ENCODE measurements at places on chromosomes 12 and 14. TPM values are rescaled to one million over a fixed set of nuclear protein-coding genes. Genes with fewer than 3 reads are reported as not detected.

GRCh38 chr14:63174760-63175191, 29.5 kb upstream of the RHOJ start:
- DNase-seq, result no peak

GRCh38 chr14:59585891-59586554, 9.4 kb upstream of the CCDC175 start:
- no peak for DNase-seq

NOS1 gene
- total RNA-seq, result not detected

DNA sequence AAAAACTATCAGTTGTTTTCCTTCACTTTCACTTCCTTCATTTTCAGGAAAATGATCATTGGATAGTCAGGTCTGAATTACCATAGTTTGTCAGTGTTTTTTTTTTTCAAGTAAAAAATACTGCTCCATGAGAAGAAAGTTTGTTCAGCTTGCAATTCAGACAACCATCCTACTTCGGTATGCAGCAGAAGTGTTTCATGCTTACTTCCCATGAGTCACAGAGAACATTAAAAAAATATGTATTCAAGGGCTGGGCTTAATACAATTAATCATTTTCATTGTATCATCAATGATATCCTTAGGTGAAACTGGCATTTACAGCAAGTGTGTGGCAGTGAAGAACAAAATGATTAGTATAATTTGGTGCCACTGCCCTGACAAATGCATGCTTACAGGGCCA, 21.6 kb downstream of the PYM1 start:
- DNase-seq, result no peak

- no peak for DNase-seq
Measured at GRCh38 chr14:100132903-100133510, 26.4 kb downstream of the DEGS2 start.

NRDE2 gene
- total RNA-seq, result 21.1 TPM

- no peak for DNase-seq
Measured at GRCh38 chr12:30100741-30101140, 317.0 kb upstream of the TMTC1 start.

DNA sequence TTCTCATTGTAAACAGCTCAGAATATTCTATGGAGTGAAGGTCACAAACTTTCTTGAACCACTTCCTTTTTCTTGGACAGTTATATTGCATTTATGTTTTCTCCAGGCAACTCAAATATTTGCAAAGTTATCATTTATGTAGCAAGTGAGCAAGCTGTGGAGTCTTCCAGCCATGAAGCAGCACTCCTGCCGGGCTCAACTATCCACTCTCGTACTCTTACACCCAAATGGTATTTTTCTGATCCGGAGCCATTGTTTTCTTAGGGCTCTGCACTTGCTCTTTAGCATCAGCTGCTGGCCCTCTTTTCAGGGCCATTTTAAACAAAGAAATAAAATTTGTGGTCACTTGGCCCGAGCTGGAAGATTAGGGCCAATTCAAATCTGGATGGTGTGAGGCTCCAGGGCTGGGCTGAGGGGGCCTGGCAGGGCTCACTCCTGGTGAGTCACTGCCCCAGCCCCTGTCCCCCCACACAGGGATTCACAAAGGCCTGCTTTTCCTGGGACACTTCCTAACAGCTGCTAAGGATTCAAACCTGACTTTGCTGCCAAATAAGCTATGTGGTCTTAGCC, 19.7 kb downstream of the SYNE3 start:
- no peak for DNase-seq

TESPA1 gene
- 95.8 TPM for total RNA-seq

- DNase-seq, result no peak
Measured at GRCh38 chr12:92641291-92641690, 61.5 kb upstream of the PLEKHG7 start.

ESPL1 gene
- total RNA-seq, result 32.8 TPM

BCL11B gene
- 65.7 TPM for total RNA-seq

- no peak for DNase-seq
Measured at GRCh38 chr14:37563189-37563588, 31.9 kb downstream of the FOXA1 start.

DNA sequence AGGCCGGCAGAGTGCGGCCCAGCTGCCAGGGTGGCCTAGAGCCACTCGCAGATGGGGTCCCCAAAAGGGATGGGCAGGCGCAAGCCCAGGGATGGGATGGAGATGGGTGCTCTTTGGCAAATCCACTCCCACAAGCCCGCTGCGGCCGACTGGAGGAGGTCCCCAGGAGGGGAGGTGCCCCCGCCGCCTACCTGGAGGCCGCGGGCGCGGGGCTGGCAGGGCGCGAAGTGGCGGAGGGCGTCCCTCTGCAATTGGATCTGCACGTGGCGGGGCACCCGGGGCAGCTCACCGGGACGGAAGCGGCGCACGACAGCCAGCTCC, 730 bp downstream of the PPP1R3E start:
- no peak for DNase-seq

GALNT6 gene
- 2.5 TPM for total RNA-seq

PTCSC3 gene
- not detected for total RNA-seq

- DNase-seq, result no peak
Measured at GRCh38 chr14:98957211-98958047, 314.6 kb downstream of the BCL11B start.

TDRD9 gene
- total RNA-seq, result 0.68 TPM

GRCh38 chr14:99749142-99749541, 44.1 kb upstream of the EML1 start:
- no peak for DNase-seq

- no peak for DNase-seq
Measured at GRCh38 chr14:89085231-89085731, 260.8 kb downstream of the TTC8 start.

TMPRSS12 gene
- total RNA-seq, result not detected

GRCh38 chr12:83386527-83387264, 700.0 kb downstream of the TMTC2 start:
- DNase-seq, result no peak

GRCh38 chr12:46785382-46785781, 40.4 kb downstream of the SLC38A4 start:
- DNase-seq, result no peak

DNA sequence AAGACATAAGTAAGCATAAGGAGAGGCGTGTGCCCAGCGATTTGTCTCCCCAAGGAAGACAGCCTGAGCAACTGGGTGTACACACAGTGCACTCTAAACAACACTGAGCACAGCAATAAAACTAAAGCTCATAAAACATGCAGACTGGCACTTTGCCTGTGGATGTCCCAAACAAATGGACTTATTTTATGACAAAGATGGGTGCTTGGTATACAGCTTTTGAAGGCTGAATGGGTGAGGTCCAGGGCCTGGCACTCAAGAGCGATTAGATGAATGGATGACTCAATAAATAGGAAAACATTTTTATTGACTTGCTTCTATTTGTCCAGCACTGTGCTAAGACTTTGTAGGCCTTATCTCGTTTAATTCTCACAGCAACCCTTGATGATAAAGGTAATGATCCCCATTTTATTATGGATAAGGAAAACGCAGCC, 28.5 kb downstream of the LGMN start:
- DNase-seq, result no peak

SERPINA12 gene
- not detected for total RNA-seq

OTUB2 gene
- 2.3 TPM for total RNA-seq

DNA sequence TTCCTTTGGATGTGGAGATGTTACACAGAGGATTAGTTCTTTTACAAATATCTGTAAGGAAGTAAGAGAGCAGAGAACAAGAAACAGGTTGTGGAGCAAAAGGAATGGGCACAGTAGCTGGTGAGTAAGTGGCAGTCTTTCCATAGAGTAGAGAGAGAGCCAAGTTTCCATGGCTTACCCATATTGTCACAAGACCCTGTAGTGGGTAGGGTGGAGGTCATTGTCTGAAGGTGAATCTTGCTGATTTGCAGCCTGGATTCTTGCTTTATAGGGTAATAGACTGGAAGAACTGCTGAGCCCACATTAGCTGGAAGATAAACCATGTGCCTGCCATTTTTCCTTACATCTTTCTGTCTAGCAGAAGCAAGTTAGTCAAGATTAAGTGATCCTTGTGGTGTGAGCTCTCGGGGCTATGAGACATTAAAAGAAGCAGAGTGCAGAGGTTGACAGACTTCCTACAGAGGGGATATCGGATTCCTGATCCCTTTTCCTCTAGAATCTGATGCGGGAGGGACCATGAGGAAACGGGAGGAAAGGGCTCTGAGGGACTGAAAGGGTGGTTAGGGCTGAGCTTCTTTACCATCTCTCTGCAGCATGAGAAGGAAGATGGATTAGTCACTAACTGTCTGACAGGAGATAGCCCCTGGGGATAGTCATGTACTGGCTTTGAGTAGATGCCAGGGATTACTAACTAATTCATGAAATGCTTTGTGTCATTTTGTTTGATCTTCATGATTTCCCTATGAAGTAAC, 44.0 kb upstream of the LRTM2 start:
- DNase-seq, result no peak

ISM2 gene
- not detected for total RNA-seq

DNA sequence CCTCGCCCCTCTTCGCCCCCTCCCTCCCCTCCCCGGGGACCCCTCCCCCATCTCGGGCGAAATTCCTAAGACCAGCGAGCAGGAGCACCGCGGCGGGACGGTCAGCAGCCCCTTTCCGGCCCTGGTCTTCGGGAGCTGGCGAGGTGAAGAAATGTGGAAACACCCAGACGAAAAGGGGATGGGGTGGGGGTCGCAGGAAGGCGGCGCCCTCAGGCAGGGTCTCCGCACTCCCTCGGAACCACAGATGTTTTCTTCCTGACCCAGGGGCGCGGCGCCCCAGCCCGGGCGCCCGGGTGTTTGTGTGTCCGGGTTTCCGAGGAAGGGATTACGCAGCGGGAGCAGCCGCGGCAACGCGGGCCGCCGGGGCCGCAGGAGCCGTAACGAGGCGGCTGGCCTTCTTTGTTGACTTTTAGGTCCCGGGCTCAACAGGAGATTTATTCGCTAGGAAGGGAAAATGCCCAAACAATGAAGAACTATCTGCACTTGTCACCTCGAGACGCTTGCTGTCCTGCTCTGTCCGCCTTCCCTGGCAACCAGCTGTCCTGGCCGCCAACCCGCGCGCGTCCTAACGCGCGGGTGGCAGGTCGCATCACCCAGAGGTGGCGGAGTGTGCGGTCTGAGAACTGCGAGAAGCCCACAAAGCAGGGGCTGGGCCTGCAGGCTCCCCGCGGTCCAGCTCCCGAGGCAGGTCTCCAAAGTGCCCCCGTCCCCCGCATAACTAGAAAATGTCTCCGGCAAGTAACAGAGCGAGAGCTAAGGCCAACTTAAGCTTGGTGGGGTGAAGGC, 7.0 kb downstream of the FOXA1 start:
- no peak for DNase-seq

- no peak for DNase-seq
Measured at GRCh38 chr12:117032593-117033381, 66.4 kb downstream of the TESC start.

GRCh38 chr12:77965790-77966189, 135.1 kb downstream of the NAV3 start:
- no peak for DNase-seq

DNA sequence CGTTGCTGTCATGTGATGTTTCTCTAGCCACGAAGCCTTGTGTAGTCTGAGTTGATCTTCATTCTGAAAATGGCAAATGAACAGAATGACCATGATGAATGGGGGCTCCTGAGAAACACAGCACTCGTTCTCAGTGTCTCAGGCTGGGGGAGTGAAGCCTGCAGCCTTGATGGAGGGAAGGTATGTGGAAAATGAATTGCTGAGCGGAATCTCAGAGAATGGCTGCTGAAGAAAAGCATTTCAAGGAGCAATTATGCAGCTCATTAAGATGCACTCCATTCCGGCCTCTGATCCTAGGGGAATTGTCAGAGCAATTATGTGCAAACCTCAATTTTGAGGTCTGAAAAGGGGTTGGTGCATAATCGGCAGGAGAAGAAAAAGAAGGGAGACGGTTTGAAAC, 167.1 kb downstream of the CHST11 start:
- no peak for DNase-seq

Measured in activated naive CD4-positive, alpha-beta T cell treated with anti-CD3 and anti-CD28 coated beads, Interleukin-2, amount 50 U/mL, for 72 hours (primary cell).